ENCODE measurements at places on chromosomes 1 and 21.
A peak's percentile ranks its signal among the peaks of the same experiment; 100 is the strongest.

DNA sequence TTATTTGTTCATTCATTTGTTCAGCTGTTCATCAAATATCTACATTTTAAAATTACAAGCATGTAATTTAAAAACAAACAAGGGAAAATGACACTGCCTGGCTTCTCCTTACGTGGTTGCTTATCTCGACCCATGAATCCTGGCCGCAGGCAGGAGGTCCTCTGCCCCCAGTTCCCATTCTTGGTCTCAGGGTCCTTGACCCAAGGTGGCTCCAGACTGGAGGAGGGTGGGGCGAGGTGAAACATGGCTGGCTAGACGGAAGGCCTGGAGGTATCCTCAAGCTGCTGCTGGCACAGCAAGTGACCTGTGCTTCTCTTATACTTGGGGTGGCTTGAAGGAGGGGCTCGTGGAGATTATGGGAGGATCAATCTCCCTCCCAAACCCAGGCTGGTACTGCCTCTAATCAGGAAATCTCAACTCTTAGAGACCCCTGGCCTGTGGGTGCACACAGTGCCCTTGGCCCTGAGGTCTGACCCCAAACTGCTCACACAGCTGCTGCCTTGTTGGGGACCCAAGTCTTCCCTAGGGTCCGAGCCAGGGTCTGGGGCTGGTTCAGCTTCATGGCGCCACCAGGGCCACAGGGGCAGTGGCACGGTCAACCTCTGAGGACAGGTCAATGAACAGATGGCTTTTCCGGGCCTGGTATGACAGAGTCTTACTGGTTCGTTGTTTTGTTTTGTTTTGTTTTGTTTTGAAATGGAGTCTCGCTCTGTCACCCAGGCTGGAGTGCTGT is 63.7 kb downstream of the SCCPDH start:
- no peak for DNase-seq

DNA sequence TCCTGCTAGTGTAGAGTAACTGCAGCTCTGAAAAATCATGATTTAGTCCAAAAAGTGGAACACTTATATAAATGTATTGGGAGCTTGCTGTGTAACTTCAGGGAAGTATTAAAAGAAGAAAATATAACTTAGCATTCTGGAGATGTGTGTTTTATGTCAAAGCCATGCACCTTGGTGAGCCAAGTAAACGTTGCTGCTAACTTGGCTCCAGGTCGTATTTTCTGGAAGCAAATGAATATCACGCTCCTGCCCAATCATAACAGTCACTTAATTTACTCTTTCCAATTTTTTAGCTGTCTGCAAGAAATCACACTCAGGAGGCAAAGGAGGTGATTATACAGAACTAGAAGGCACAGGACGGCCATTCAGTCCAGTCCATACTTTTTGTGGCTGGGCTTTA is 61.1 kb downstream of the DOP1B start:
- no peak for DNase-seq

- no peak for DNase-seq
These were observed 13.4 kb upstream of the PRPF38B start for GRCh38 chr1:108678706-108679105.

DNA sequence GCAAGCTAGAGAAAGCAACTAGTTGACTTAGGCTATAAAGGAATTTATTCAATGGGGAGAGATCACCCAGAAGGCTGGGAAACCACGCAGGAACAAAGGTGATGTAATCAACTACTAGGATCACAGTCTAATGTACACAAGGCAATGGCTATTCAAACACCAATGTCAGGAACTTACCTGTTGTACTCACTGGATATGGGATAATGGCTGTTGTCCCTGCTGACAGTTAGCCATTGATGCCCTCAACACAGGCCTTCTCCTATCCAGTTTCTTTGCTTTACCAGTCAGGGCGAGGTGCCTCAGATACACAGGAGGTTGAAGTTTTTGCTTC is 32.3 kb downstream of the C21orf91 start:
- no peak for DNase-seq

DNA sequence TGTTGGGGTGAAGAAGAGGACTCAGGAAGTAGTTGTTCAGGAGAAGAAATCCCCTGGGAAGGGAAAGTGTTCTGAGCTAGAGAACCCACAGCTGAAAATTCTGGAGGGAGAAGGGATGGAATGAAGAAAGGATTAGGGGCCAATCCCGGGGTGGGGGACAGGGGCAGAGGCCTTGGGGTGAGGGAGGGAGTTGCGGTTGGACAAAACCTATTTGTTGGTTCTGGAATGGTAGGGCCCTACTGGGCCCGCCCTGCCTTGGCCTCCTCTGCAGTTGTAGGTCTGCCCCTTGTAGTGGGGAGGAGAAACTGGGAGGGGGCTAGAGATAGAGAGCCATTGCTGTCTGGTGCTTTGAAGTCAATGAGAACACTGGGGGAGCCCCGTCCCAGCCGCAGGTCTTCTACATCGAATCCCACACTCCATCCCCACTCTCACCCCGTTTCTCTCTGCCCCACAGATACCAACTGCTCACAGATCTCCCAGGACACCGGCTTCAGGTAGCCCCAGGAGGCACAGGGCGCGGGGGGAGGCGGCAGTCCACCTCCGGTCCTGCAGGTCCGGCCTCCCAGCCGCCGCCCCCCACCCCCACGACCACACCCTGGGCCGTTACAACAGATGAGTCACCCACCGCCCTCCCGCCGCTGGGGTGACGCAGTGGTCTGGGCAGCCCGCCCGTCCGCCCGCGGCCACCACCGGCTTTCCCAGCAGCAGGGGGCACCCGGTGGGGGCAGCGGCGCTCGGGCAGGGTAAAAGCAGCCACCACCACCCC is 1.1 kb downstream of the TAGLN2 start:
- peak; percentile 88 for DNase-seq

DNA sequence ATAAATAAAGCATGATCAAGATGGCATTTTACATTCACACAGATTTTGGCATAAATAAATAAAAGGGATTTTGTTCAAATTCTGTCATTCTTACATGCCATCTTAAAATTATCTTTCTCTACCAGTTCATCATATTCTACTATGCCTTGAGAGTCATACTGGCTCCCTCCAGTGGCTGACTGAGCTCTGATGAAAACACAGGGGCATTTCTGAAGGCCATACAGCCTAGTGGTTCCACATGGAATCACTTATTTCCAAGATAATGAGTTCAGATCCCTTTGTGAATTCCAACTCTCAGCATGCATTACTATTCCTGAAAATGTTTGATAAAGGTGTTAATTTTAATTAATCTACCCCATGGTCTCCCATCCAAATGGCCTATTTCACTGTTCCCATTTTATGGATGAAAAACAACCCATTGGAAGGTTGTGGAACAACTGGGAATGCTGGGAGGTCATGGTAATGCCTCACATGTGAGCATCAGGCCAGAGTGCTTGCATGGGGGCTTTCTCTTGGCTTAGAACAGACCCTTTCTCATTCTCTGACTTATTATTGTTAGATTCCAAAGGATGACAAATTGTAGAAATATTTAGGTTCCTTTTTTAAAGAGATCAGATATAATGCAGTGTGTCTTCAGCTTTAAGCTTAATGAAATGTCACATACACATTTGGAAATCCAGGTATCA is 622.4 kb upstream of the PKN2 start:
- peak; percentile 64 for DNase-seq

DNA sequence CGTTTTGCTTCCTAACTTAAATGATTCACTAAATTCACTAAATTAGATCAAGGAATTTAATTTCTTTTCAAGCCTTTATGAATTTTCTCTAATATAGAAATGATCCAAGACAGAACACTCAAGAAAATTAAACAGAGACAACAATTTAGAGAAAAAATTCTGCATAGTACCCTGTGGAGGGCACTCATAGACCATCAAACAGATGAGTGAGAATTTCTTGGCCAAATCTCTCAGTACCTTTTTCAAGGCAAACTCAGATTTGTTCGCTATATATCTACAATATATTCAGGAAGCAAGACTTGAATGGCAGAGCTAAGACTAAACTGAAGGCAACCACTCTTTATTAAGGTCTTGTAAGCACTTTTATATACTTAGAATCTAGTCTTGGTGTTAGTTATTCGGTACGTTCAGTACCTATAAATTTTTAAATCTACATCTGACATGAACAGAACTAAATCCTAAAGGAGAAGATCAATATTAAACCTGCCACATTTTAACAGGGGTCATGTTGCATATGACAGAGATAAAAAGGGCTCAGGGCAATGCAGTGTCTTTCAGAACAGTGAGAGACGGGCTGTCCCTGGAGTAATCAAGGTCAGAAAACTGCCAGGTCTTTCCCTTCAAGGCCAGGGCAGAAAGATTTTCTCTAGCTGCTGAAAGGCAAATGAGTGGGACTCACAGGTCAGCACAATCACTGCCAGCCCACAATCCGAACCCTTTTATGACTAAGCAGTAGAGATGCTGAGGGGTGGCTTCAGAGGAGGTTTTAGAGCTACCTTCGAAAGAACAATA is 118.8 kb upstream of the TMPRSS15 start:
- DNase-seq = peak; percentile 32

GRCh38 chr1:28663871-28664470 is 4.6 kb upstream of the GMEB1 start:
- DNase-seq = no peak

- DNase-seq = peak; percentile 56
These were observed 72.2 kb upstream of the SLC25A33 start for GRCh38 chr1:9466780-9467758.

DNA sequence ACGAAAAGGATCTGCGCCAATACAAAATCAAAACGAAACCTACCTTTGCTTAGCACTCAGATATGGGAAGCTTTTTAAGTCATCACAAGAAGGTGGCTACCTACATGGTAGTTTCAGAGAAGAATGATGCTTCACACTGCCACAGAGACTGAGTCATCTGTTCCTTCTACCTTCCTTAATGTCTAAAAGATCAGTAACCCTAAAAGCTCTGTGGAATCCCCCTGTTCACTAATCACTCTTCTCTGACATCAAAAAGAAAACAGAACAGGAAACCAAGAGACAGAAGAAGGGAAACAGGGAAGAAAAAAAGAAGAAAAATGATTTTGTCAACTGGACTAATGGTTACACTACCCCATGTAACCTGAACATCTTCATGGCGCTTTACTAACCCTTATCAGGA is 177.2 kb downstream of the SMYD3 start:
- no peak for DNase-seq

- DNase-seq = no peak
These were observed 23.8 kb downstream of the TMEM50A start for GRCh38 chr1:25361901-25362300.

DNA sequence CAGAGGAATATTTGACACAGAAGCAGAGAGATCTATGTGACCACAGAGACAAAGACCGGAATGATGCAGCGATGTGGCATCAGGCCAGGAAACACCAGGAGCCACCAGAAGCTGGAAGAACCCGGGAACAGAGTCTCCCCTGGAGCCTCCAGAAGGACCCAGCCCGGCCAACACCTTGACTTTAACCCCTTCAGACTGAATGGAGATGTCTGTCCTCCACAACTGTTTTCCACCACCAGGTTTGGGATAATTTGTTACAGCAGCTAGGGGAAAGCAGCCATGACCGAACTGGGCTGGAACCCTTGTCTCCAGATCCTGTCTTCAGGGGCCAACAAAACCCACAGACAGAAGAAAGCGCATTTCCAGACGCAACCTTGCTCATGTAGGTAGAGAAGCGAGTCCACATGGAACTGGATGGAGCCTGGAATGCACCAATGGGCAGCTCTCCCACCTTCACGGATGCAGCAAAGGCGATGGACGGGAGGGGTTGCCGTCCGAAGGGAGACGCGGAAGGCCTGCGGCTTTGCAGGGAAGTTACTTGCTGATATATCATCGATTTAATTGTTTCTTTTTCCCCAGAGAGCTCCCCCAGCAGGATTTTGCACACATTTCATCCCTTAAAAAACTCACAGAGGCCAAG is 396.6 kb downstream of the NPHP4 start:
- DNase-seq = no peak

DNA sequence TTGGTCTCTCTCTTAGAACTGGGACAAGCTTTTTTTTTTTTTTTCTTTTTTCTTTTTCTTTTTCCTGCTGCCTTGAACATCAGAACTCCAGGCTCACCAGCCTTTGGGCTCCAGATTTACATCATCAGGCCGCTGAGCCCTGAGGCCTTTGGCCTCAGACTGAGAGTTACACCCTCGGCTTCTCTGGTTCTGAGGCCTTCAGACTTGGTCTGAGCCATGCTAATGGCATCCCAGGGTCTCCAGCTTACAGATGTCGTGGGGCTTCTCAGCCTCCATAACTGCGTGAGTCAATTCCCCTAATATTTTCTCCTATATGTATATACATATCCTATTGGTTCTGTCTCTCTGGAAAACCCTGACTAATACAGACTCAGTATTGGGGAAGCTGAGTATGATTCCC is 36.5 kb upstream of the RC3H1 start:
- peak; percentile 49 for DNase-seq

GRCh38 chr21:43332861-43333297 is 94.1 kb downstream of the SIK1 start:
- DNase-seq = peak; percentile 56

- DNase-seq = no peak
These were observed 1.6 kb upstream of the FAM20B start for GRCh38 chr1:179023946-179024650.

DNA sequence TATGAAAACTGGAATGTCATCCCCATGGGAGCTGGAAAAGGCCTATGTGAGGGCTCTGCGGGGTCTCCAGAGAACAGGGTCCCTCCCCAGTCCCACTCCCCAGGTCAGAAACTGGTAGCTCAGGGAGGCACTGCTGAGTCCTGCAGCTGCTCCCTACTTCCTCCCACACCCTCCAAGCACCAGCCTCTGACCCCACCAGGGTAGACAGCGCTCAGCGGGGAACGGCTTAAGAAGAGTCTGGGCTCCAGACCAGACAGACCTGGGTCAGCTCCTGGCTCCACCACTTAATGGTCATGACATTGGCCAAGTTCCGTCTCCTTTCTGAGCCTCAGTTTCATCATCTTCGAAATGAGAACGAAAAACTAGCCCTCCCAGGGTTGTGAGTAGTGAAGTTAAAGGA is 7.2 kb downstream of the LRP8 start:
- DNase-seq = no peak

DNA sequence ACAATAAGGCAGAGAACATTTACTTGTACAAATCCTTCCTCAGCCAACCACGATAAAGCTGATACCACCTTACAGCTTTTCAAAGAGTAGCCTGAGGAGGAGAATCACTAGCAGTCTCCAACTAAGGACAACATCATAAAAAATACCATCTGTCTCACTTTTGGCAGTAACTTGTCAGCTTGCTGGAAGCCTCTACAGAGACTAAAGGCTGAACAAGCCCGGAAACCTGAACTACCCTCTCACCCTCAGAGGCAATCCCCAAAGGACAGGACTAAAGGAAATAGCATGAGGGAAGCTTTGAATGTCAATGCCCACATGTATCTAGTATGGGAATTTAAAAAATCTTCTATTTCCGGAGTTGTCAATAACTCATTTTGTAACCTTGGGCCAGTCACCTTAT is 10.6 kb downstream of the SRSF4 start:
- DNase-seq = peak; percentile 49

DNA sequence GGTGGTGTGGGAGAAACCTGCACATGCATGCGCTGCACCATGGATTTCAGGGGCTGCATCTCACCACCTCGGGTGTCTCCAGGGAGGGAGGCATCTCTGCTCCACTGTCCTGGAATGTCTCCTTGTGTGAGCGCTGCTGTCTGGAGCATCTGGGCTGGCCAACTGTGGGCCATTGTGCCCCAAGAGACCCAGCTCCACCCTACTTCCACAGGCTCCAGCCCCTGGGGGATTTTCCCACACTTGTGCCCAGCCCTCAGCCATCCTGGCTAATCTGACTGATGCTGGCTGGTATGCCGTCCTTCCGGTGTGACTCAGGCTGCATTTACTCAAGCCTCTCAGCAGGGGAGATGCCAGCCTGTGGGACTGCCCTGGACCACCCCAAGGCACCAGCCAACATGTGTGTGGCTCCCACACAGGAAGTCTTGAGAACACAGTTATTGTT is 62.0 kb downstream of the TRIM11 start:
- no peak for DNase-seq

- DNase-seq = peak; percentile 29
These were observed 24.8 kb downstream of the PGM1 start for GRCh38 chr1:63618011-63618410.

GRCh38 chr21:39010629-39011404 is 172.4 kb downstream of the PSMG1 start:
- DNase-seq = no peak

All from fibroblast of skin of right quadriceps (primary cell).